ENCODE measurements at places on chromosomes 6 and 20.

DNA sequence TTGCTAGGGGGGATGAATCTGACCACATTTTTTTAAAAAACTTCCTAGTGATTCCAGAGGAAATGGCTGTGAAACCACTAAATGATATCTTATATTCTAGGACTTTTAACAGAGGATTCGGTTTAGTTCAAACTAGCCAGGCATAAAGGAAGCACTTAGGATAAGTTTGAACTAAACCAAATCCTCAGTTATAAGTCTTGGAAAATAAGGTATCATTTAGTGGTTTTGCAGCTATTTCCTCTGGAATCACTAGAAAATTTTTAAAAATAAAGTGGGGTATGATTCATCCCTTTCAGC lies 327.9 kb upstream of the QKI start:
- DNase-seq: no peak

DNA sequence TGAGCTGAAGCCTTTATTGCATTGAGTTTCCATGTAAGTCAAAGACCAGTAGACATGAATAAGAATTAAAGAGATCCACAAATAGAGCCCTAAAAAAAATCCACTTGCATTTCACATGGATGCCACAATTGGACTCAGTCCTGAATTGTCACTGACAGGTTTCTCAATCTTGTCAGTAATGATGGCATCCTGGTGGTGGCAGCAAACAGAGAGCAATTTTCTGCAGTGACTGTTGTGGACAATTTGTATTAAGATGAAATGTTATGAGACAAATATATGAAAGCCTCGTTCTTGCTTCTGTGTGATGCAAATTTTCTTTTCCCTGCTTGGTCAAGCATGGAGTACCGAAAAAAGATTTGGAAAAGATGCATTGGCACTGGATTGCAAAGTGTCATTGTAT lies 278.9 kb downstream of the SAMD5 start:
- no peak for DNase-seq

DNA sequence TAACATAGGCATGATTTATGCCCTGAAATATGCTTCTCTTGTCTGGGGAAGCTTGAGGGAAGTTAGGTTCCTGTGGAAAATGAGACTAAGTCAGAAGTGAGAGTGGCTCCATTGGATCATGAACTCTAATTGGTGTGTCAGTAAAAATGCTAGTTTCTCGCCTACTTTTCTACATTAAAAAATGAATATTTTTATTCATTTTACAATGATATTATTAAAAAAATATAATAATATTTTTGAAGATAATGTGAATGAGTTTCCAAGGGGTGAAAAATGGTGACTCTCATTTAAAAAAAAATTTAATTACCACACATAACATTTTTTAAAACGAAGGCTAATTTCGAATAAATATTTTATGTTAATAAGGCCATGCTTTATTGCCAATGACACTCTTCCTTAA lies 84.2 kb downstream of the HIVEP1 start:
- no peak for DNase-seq

DNA sequence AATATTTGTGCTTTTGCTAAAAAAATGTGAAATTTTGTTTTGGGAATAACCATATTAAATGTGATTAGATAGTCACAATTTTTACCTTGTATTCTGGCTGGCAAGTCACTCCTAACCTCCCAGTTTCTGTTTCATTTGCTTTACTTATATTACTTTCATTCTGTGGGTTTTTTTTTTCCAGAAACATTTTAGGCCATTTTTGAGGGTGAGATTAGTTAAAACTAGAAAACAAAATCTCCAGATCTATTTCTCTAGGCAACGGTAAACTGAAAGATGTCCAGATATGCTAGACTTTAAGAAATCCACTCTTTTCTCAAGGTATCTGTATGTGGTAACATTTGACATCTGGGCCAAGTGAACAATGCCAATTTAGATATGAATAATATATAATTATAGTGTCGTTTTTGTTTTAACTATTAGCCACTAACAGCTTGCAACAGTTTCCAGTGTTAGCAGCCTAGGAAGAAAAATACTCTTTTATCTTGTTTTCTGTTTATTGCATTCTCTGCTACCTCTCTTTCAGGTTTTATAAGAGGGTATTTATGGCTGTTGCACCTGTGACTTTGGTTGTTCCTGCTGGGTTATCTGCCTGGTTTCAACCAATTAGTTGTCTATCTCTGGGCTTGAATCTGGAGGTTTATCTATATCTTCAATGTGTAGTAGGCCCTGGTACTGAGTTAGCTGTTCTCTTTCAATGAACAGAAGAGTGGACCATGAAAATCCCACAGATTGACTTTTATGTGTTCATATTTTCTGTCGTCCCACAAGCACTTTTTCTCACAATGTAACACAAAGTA lies 260.9 kb downstream of the NKAIN2 start:
- no peak for DNase-seq

DNA sequence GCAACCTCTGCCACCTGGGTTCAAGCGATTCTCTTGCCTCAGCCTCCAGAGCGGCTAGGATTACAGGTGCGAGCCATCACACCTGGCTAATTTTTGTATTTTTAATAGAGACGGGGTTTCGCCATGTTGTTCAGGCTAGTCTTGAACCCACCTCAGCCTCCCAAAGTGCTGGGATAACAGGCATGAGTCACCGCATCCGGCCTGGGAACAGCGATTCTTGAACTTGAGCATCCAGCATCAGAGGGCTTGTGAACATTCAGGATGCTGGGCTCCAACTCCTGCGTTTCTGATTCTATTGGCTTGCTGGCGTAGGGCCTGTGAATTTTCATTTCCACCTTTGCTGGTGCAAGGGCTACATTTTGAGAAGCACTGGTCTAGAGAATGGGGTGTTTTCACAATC lies 24.5 kb upstream of the PIM1 start:
- no peak for DNase-seq

DNA sequence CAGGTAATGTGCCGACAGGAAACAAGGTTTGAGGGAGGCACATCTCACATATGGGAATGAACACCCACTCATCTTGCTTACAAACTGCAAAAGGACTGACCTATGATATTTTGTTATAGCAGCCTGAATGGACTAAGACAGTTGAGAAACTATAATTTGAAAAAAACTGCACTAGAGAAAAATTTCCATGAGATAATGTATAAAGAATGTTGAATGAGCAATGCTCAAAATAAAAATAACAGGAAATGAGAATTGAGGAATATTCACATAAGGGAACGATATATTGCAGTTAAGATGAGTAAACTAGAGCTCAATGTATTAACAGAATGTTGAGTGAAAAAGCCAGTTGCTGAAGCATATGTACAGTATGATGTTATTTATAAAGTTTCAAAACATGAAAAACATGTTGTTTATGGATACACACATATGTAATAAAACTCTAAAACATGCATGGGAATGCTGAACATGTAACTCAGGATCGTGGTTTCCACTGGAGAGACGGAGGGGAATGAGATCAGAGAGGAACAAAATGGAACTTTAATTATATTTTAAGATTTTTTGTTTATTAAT lies 6.3 kb upstream of the TBC1D22B start:
- no peak for DNase-seq

DNA sequence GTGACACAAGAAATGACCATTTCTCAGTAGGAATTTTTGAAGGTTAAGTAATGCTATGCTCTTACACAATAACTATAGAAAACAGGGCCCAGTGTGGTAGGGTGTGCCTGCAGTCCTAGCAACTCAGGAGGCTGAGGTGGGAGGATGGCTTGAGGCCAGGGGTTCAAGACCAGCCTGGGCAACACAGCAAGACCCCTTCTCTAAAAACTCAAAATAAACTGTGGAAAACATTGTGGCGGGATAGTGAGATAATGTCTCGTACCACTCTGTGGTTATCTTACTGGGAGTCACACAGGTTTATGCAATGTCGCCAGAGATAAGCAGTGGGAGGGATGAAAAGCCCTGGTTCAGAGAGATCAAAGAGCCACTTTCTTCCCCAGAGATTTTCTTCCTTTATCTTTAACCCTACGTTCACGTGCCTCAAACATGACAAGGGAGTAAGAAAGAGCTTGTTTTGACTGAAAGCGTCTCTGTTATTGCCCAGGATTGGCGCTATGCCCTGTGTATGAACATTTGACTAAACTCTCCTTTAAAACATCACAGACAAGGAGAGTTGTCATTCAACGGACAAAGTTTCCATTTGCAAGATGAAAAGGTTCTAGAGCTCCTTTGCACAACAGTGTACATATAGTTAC lies 13.9 kb downstream of the GCM1 start:
- DNase-seq: no peak

DNA sequence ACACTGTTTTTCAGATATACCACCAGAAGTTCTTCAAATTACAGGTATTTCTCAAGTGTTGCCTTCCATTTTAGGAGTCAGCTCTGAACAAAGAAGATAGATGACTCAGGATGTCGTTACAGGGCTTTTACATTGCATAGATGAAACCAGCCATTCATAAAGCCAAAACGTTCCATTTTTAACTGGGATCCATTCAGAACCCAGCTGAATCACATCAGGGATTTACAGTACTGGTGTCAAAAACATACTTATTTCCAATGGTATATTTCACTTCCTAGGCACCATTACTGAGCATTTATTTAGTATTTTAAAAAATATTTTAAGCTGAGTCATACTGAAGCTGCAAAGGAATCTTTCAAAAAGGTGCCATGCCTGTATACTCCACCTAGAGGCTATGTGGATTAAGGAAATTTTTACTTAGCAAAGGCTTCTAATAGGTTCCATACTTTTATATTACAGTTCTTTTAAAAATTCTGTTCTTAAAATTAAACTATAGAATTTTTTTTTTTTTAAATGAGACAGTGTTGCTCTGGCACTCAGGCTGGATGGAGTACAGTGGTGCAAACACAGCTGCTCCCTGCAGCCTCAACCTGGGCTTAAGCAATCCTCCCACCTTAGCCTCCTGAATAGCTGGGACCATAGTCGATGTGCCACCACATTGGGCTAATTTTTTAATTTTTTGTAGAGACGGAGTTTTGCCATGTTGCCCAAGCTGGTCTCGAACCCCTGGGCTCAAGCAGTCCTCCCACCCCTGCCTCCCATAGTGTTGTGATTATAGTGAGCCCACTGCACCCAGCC lies 2.6 kb downstream of the ASF1A start:
- no peak for DNase-seq

GRCh38 chr6:39880594-39880993 lies 53.7 kb downstream of the MOCS1 start:
- no peak for DNase-seq

DNA sequence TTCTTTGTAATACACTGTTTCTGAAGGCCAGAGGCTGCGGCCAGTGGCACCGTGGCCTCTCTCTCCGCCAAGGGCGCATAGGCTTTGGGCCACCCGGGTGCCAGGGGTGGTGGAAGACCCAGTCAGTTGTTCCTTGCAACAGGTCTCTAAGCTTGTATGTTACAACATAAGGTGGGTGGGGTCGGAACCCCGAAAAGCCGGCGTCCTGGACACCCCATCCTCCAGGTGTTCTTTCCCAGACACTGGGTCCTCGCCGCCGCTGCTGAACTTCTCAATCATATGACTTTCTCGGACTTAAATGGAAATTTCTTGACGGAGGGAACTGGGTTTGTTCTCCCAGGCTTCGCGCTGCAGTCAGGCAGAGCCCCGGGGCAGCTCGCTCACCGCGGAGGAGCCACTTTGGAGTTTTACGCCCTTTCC lies 983 bp upstream of the KCNQ5 start:
- DNase-seq: no peak

DNA sequence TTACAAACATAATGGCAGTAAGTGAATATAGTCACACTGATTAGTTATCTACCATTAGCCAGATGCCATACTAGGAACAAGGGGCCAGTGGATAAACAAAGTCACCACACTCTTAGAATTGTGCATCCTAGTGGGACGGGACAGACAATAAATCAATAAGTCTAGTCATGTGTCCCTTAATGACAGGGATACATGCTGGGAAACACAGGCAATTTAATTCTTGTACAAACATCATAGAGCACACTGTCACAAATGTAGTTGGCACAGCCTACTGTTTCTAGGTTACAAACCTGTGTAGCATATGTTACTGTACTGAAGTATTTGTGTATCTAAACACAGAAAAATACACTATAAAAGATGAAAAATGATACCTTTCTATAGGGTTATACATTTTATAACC lies 123.0 kb upstream of the FAM184A start:
- DNase-seq: no peak

Data from stimulated activated CD4-positive, alpha-beta T cell treated with anti-CD3 and anti-CD28 coated beads, TNF-alpha, amount 100 ng/mL, for 1 hour (primary cell).